Activated T-cell treated with anti-CD3 and anti-CD28 coated beads, Interleukin-2, amount 50 U/mL, for 72 hours (primary cell): ENCODE measurements at places on chromosomes 7 and 10. TPM values are rescaled to one million over a fixed set of nuclear protein-coding genes. Genes with fewer than 3 reads are reported as not detected.

- DNase-seq, result no peak
Observed at GRCh38 chr7:123883154-123883553, 38.2 kb downstream of the HYAL4 start.

Gene POLR2J2
- total RNA-seq, result 11.4 TPM

- DNase-seq, result peak; percentile 83
Observed at GRCh38 chr7:100563809-100564400, 9.8 kb downstream of the SAP25 start.

Gene CTAGE15
- 0.58 TPM for total RNA-seq
